ENCODE measurements at places on chromosomes 1 and 21.

DNA sequence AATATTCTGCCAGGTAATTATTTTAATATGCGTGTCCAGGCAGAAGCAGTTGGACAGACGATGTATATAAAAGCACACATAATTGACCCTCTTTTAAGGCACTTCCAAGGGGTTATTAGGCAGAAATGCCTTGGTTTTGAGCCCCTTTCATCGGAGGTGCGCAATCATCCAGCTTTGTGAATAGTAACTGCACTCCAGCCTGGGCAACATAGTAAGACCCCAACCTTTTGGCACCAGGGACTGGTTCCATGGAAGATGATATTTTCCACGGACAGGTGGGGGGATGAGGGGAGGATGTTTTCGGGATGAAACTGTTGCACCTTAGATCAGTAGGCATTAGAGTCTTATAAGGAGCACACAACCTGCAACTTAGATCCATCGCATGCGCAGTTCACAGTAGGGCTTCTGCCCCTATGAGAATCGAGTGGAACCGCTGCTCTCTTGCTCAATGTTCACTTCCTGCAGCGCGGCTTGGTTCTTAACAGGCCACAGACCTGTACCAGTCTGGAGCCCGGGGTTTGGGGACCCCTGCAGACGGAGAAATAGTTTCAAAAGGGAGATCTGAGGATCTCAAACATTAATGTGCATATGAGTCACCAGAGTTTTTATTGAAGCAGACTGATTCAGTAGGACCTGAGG is 1.8 kb upstream of the MCOLN2 start:
- DNase-seq: no peak

DNA sequence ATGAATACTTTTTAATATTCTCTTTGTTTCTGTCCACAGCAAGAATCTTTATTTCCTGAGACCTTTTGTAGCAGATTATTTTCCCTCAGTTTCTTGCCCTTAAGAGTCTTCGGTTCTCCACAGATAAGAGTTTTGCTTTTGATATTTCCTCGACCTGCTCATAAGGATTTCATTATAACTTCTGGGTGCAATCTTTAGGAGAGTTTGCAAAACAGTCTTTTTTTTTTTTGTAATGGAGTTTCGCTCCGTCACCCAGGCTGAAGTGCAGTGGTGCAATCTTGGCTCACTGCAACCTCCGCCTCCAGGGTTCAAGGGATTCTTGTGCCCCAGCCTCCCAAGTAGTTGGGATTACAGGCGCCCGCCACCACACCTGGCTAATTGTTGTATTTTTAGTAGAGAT is 10.1 kb upstream of the UBE4B start:
- no peak for DNase-seq

DNA sequence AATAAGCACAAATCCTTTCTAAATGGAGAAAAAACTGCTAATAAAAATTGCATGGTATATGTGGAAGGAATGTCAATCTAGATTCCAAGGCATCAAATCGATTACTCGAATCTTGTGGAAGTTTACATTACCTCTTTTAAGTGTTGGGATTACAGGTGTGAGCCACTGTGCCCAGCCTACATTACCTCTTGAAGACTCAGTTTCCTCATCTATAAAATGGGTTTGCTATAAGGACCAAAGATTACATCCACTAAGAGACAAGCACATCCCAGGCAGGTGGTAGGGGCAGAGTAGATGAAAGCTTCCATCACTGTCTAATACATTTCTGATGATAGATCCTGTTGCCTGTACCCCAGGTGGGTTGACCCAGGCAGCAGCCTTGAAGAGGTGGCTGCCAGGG is 16.1 kb downstream of the DHCR24 start:
- DNase-seq: no peak

- DNase-seq: no peak
Measured at GRCh38 chr1:2288311-2288710, 60.2 kb downstream of the SKI start.

- no peak for DNase-seq
Measured at GRCh38 chr1:179206812-179207211, 22.7 kb downstream of the ABL2 start.

- no peak for DNase-seq
Measured at GRCh38 chr1:10835822-10836421, 39.5 kb upstream of the CASZ1 start.

Data from head of caudate nucleus (tissue), 42 donors.